Lung (tissue), 17 donors: ENCODE measurements at places on chromosomes 2 and 18. TPM values are rescaled to one million over a fixed set of nuclear protein-coding genes. Genes with fewer than 3 reads are reported as not detected.

The CABLES1 gene
- total RNA-seq: 19.2 TPM

The PASK gene
- total RNA-seq: 21.8 TPM

DNA sequence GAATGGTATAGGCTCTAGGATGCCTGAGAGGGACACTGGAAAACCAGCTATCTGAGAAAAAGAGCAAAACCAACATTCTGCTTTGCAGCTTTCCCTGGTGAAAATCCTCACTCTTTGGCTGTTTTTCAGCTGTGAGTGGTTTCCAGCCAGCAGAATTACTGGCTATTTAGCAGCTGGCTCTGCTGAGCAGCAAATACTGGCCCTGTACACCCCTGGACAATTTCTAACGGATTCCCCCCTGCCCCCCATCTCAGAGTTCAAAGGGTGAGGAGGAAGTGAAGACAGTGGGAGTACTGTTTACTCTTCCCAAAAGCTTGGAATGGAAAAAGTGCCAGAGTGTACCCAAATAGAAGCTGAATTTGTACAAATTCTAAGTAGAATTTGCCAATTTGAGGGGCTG is 26.1 kb upstream of the IMP4 start:
- peak; percentile 17 for DNase-seq

DNA sequence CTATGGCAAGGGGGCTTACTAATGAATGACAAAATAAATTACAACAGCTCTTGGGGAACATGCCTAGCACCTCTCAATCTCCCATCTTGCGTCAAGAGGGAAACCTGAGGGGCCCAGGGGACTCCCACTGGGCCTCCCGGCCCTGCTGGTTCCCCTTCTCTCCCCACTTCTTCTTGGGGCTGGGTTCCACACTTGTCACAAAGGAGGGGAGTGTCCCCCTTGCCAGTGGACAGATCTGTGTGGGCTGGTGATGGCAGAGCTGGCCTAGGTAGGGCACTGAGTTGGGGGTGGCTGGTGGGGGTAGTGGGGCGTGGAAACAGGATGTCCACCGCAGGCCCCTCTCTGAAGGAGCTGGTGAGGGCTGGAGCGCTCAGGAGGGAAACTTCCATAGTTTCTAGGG is 184.0 kb upstream of the HAAO start:
- DNase-seq: peak; percentile 12

- DNase-seq: peak; percentile 24
These were observed 214.4 kb downstream of the ZNF385B start for GRCh38 chr2:179646862-179647587.

GRCh38 chr2:166792808-166793207 is 95.5 kb upstream of the XIRP2 start:
- no peak for DNase-seq

DNA sequence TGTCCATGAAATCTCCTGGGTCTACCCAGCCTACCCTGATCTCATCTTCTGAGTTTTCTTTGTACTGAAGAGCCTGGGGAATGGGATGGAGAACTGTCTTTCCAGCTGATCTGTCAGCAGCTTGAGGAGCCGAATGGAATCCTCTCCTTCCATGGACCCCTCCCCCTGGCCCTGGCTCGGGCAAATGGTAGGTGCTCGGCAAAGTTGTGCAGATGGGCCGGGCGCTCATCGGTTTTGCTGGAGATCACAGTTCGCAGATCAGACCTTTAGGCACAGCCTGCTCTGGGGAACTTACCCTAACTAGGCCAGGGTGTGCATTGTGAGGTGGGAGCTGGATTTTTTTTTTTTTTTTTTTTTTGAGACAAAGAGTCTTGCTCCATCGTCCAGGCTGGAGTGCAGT is 40.4 kb downstream of the LCT start:
- no peak for DNase-seq

GRCh38 chr2:38192976-38193375 is 117.0 kb upstream of the CYP1B1 start:
- no peak for DNase-seq

- no peak for DNase-seq
These were observed 148.6 kb upstream of the KCNJ3 start for GRCh38 chr2:154549869-154550268.

GRCh38 chr2:200199576-200200263 is 106.8 kb upstream of the SPATS2L start:
- no peak for DNase-seq

DNA sequence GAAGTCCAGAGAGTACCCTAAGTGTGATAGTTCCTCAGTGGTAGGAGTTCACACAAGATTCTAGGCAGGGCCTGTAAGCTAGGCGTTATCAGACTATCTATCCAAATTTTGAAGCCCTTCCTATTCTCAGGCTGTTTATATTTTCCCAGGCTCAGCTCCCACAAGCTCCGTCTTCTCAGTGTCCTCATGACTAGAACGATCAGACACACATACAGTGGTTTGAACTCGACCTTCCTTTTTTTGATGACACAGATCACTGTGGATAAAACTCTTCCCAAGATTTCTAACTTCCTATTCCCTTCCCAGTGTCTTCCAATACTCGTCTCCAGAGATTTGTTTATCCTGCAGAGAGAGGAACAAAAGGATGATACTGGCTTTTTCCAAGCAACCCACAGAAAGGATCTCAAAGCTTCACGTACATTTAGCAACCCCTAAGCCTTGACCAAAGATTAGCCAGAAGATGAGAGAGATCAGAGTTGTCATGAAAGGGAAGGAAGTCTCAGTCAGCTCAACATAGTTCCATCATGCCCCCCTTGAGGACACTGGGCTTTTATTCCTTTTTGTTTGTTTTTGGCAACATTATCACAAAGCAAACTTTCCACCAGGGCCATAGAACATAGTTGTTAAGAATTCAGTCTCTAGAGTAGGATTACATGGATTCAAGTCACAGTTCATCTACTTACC is 42.3 kb upstream of the DOK6 start:
- no peak for DNase-seq

DNA sequence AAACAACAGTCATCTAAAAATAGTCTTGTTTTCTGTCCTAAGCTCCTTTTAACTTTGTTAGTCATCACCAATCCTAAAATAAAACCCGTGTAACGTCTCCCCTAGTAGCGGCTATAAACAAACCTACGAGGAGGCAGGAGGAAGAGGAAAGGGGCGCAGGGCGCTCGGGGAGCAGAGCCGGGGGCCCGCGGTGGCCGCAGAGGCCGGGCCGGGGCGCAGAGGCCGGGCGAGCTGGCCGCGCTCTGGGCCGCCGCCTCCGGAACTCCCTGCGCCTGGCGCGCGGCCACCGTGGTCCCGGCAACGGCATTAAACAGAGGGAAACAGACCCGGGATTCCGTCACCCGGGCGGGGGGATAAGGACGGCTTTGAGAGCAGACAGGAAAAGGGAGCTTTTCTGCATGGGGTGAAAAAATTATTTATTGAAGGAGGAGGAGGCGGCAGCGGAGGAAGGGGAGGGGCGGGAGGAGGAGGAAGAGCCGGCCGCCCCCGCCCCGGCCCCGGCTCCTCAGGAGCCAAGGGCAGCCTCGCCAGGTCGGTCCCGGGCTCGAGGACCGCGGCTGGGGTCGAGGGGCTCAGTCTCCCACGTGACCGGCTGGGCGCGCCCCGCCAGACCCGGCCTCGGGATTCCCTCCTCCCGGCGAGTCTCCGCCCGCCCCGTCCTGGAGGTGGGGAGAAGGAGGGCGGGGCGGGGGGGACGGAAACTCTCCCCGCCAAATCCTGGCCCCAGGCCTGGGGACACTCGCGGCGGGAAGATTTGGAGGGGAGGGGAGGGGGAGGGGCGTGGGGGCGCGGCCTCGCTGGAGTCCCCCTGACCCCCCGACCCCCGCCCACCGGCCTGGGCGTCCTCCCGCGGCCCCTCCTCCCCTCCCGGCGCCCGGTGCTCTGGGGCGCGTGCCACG is 1.8 kb upstream of the NFATC1 start:
- peak; percentile 96 for DNase-seq

GRCh38 chr2:157471078-157471477 is 27.2 kb upstream of the CYTIP start:
- no peak for DNase-seq

GRCh38 chr2:190789074-190790004 is 91.3 kb upstream of the GLS start:
- no peak for DNase-seq

GRCh38 chr18:7895346-7895745 is 328.2 kb downstream of the PTPRM start:
- no peak for DNase-seq

- no peak for DNase-seq
These were observed 170.5 kb upstream of the SLC39A10 start for GRCh38 chr2:195486520-195486919.

DNA sequence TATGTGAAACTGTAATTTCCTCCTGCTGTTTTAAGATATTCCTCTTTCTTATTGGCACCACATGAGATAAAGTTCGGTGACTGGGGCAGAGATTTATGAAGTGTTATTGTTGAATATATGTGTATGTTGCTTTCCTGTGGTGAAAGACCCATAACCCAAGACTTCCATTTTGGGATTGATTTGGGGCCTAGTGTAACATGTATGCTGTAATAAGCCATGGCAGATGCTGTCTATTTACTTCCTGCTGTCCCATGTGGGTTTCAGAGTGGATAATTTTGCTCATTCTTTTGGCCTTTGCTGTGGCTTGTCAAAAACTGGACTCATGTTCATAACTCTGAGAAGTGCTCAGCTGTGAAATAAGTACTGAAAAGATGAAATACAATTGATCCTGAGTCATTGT is 10.8 kb upstream of the MYO1B start:
- peak; percentile 72 for DNase-seq

The CXCR4 gene
- 23.6 TPM for total RNA-seq

DNA sequence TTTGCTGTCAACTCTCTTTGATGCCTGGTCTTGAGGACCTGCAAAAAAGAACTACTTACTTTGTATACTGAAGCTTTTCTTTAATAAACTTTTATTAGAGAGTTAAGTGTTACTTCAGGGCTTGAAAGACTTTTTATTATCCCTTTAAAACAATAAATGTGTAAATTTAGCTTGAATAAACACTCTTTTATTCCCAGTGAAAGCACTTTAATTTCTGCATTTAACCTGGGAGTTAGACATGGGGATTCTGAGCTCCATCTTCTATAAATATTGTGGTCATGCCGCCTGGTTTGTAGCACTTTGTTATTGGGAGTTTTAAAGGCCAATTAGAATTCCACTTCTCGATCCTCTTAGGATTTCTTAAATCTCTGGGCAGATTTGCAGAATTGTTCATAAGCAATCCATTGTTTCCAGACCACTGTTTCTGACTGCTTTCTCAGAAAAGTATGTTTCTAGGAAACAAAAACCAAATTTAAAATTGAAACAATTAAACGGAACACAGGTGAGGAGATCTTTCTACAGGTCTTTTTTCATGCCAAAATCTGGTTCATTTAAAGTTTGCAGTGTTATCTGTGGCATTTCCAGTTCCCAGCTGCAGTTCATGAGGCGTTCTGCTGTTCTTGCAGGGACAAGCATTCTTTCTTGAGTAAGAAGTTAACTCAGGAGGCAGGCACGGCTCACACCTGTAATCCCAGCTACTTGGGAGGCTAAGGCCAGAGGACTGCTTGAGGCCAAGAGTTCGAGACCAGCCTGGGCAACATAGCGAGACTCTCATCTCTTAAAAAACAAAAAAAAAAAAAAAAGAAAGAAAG is 18.1 kb upstream of the E2F6 start:
- peak; percentile 38 for DNase-seq

GRCh38 chr18:80225685-80226084 is 21.6 kb downstream of the PARD6G start:
- DNase-seq: no peak

DNA sequence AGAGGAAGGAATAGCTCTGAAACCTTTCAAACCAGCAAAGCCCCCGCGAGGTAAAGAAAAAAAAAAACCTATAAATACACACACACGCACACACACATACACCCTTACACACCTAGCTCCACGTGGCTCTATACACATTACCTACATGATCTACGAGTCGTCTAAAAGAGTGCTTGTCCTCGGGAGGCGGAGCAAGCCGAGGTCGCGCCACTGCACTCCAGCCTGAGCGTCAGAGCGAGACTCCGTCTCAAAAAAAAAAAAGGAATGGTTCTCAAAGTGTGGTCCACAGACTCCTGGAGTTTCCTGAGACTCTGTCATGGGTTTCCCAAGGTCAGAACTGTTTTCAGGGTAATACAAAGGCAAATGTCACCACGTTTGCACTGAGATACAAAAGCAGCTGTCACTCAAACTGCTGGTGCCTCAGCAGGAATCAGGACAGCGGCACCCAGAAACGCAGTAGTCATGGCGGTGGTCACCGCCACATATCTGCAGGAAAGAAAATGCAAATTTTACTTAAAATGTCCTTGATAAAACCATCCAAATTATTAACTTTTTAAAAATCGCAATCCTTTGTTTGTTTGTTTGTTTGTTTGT is 130.0 kb upstream of the GPC1 start:
- no peak for DNase-seq

The TUBA3E gene
- not detected for total RNA-seq

The BCL2 gene
- 8.6 TPM for total RNA-seq

GRCh38 chr2:240935103-240935876 is 29.2 kb downstream of the CROCC2 start:
- peak; percentile 10 for DNase-seq

The RAPGEF4 gene
- 9.5 TPM for total RNA-seq

- no peak for DNase-seq
These were observed 97.3 kb downstream of the ANKRD12 start for GRCh38 chr18:9233771-9234440.

DNA sequence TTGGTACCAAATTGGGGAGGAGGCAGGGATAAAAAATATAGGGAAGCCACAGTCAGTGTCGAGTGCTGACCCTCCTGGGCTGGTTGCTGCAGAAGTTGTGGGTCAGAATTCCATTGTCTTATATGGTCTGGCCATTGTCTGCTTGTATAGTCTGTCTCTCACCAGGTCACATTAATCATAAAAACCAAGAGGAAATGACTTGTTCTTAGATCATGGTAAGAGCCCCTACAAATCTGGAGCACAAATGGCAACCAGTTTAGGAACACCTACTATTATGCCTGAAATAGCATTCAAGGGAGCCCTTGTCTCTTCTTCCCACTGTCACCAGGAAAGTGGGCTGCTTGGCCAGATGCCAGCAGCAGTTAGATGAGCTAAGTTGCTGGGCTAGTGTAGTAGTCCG is 119.7 kb upstream of the RMP24 start:
- DNase-seq: no peak

DNA sequence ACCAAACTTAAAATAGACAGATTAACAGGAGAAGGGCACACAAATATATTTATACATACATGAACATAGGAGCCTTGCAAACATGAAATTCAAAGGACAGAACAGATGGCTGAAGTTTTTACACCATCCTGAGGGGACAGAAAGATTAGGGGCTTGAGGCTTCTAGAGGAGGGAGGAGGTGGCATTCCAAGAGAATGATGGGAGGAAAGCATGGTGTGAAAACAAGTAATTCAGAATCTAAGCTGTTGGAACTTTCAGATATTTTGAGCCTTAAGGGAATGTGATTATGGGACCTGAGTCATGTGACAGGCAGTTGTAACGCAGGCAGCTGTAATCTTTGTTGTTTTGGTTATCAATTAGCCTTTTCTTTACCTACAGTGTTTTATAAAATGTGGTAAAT is 225.2 kb upstream of the SPOPL start:
- DNase-seq: no peak

- no peak for DNase-seq
These were observed 63.7 kb downstream of the TANC1 start for GRCh38 chr2:159032146-159032545.

GRCh38 chr2:149383340-149383739 is 53.0 kb downstream of the LYPD6 start:
- peak; percentile 36 for DNase-seq
